ENCODE measurements at places on chromosomes 1 and 21.

DNA sequence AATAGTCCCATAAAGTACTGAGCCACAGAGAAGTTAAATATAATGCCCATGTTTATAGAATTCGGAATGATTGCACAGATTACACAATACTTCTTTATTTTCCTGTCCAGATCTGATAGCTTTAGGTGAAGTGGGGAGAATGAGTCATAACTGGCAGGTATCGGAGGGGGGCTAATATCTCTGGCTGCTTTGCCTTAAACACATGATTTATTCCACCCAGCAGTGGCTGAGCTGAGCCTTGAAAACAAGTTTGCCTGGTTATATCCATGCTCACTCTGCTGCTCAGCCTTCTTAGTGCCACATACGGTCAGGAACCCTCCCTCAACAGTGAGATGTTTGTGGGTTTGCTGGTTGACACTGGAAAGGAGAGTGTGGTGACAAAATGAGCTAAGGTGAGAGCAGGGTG, 119.7 kb upstream of the ZNF648 start:
- DNase-seq = peak; percentile 82

GRCh38 chr1:203311368-203312301, 6.3 kb downstream of the BTG2 start:
- DNase-seq = no peak

GRCh38 chr1:203554071-203554470, 60.1 kb downstream of the OPTC start:
- no peak for DNase-seq

GRCh38 chr21:45296638-45297037, 8.9 kb upstream of the POFUT2 start:
- DNase-seq = no peak

DNA sequence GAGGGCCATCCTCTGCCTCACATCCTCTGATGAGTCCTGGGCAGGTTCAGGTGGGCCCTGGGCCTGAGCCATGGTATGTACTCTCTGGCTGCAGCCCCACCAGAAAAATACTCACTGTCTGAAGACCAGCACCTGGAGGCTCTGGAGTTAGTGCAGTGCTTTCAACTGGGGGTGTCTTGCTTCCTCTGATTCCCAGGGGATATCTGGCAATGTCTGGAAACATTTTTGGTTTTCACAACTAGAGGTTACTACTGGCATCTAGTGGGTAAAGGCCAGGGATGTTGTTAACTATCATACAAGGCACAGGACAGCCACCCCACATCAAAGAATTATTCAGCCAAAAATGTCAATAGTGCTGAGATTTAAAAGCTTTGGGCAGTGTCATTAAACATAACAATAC, 152.7 kb downstream of the HIVEP3 start:
- DNase-seq = no peak

All from renal cortical epithelial cell (primary cell).